ENCODE measurements at places on chromosomes 3 and 15.

DNA sequence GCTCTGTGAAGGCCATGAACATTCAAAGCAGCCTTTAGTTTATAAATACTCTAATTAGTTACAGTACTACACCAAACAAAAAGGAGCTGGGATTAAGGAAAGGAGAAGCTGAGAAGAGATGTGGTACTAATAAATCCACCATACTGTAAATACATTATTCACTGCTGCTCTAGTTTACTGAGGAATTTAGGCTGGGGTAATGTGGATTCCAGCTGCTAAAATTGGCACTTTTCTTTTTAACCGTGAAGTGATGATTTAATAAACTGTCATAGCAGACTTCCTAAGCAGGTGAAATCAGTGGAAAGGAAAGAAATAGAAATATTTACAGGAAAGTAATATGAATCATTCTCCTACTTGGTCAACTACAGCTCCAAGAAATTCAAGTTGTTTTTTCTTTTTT lies 88.7 kb downstream of the TFG start:
- no peak for DNase-seq

GRCh38 chr3:195123281-195123691 lies 147.7 kb downstream of the XXYLT1 start:
- no peak for DNase-seq

DNA sequence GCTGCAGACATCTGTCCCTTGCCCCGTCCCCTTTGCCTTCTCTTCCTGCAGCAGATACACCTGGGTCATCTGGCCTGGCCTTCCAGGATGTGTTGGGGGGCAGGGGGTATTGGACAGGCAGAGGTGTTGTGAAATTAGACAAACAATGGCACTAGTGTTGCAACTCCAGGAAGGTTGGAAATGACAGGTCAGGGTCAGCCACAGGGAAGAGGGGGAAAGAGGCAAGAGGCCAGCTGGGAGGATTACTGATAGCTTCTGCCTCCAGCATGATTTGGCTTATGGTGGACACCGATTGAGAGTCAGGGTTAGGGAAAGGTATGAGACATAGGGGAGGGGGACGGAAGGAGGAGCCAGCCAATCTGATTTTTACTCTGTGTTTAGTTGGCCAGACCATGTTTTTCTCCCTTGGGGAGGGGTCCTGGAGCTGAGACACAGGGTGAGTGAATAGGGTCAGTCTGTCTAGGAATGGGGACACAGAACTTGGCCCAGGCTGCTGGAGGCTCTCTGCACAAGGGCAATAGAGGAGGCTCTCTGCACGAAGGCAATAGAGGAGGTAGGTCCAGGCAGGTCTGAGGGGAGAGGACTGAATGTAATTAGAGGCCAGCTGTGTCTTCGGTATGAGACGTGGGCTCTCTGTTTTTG lies 3.4 kb upstream of the ATP2B2 start:
- DNase-seq: no peak

DNA sequence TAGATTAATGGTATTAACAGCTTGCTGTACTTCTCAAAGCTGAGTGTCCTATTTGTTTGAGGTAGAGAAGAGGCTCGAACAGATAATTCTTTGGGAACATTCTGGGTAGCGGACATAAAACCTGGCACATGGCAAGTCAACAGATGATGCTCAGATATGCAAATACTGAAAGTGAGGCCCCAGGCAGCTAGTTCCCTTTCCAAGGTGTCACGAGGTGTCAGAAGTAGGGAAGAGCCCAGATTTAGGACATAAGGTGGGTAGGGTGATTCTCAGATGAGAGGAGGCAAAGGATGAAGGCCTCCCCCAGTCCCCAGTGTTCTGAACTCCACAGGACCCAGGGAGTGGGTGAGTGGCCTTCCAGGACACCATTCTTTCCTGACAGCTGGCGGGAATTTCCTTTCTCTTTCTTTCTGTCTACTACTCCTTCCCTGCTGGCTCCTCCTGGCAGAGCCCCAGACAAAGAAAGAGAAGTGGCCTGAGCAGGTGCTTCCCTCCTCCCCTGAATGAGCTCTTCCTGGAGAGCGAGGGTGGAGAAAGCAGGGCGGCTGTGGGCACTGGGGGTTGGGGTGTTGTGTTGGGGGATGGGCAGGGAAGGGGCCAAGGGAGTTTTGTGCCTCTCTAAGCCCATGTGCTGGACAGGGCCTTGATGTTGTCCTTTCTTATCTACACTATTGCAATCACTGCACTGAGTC lies 87.5 kb downstream of the CORO2B start:
- no peak for DNase-seq

GRCh38 chr3:153050978-153051377 lies 111.0 kb upstream of the RAP2B start:
- no peak for DNase-seq

DNA sequence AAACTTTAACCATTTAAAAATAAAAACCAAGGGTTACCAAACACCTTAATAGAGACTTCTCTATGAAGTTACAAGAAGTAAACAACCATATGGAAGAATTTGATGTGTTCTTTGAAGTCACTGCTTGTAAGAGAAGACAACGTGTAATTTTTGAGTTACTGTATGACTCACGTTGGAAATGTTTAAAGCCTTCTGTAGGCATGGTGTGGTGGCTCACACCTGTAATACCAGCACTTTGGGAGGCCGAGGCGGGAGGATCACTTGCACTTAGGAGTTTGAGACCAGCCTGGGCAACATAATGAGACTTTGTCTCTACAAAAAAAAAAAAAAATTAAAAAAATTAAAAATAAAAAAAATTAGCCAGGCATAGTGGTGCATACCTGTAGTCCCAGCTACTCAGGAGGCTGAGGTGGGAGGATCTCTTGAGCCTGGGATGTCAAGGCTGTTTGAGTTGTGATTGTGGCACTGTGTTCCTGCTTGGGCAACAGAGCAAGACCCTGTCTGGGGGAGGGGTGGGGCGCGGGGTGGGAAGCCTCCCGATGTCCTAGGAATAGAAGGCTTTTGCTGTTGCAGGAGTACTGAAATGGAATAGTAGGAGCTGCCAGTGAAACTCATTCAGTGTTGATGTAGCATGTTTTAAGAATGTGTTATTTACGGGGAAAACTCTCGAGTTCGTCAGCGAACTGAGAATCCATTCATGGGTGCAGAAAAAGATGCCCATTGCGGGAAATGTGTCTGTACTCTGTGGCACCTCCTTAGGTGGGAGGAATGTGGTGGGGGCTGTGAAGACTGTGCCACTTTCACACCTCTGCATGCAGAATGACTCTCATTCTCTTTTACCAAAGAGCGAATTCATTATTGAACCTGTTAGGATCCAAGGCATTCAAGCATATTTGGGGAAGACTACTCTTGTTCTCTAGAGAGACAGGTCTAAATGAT lies 134.2 kb downstream of the FNDC3B start:
- no peak for DNase-seq

DNA sequence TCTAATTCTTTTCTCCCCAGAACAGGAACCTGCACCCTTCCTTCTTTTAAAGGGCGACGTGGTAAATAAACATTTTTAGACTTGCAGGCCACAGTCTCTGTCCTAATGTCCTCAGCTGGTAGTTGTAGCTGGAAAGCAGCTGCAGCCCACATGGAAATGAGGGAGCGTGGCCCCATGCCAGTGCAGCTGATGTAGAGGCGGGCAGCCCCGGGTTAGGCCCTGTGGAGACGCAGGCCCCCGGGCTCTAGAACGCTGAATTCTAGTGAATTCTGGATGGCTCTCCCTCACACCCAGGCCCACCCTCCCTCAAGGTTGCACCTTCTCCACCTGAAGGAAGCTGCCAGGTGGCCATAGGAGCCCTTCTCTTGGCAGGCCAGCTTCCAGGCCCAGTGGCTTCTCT lies 52.3 kb downstream of the PGPEP1L start:
- DNase-seq: no peak

GRCh38 chr15:89121414-89121813 lies 33.2 kb downstream of the ABHD2 start:
- no peak for DNase-seq

DNA sequence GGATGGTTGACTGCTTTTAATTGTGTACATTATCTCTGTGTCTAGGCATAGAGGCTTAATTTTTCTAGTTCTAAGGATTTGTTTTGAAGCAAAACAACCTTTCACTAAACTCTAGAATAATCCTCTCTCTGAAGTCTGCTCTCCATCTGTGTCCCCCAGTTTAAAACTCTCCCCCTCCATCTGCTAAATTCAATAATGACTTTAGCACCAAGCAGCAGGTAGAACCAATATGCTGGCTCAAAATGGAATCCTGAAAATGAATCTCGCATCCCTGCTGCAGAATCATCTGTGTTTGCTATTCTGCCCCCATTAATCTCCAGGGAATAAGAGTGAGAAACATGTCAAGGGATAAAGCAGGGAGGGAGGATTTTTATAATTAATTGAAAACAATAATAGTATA lies 111.8 kb downstream of the TUSC7 start:
- no peak for DNase-seq

- DNase-seq: no peak
Measured at GRCh38 chr3:157082305-157082982, 77.5 kb downstream of the CCNL1 start.

GRCh38 chr3:13108861-13109260 lies 35.6 kb upstream of the IQSEC1 start:
- no peak for DNase-seq

Measured in foreskin melanocyte (primary cell).